ENCODE measurements at places on chromosomes 2 and 18.

- no peak for DNase-seq
Measured at GRCh38 chr2:168717790-168718502, 84.5 kb upstream of the NOSTRIN start.

GRCh38 chr2:165467921-165468320, 1.6 kb upstream of the CSRNP3 start:
- DNase-seq: no peak

- DNase-seq: no peak
Measured at GRCh38 chr18:8783335-8783993, 78.1 kb downstream of the MTCL1 start.

GRCh38 chr2:61688369-61689334, 150.5 kb upstream of the XPO1 start:
- no peak for DNase-seq

DNA sequence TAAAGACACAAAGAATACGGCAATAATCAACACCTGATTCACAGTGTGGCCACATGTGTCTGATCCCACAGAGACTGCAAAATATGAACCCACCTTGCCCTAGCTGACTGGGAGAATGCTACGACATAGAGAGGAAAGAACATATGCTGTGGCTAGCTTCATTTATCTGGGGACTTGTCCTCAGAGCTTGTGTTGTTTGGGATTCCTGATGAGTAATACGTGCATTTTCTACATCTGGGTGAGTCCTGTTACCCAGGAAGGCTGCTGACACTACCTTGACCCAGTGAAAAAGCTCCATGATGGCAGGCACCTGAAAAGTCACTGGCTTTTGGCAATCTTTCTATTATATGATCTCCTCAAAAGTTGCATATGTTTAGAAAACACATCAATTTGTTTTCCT, 427.7 kb upstream of the LYPD1 start:
- DNase-seq: no peak

GRCh38 chr2:169735623-169736022, 2.0 kb downstream of the KLHL23 start:
- no peak for DNase-seq

- no peak for DNase-seq
Measured at GRCh38 chr2:46865181-46865970, 50.2 kb downstream of the MCFD2 start.

DNA sequence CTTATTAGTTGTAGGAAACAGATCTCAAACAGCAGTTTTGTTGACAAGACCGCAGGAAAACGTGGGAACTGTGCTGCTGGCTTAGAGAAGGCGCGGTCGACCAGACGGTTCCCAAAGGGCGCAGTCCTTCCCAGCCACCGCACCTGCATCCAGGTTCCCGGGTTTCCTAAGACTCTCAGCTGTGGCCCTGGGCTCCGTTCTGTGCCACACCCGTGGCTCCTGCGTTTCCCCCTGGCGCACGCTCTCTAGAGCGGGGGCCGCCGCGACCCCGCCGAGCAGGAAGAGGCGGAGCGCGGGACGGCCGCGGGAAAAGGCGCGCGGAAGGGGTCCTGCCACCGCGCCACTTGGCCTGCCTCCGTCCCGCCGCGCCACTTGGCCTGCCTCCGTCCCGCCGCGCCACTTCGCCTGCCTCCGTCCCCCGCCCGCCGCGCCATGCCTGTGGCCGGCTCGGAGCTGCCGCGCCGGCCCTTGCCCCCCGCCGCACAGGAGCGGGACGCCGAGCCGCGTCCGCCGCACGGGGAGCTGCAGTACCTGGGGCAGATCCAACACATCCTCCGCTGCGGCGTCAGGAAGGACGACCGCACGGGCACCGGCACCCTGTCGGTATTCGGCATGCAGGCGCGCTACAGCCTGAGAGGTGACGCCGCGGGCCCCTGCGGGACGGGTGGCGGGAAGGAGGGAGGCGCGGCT, at the start of gene TYMS:
TSS of gene TYMS (plus strand) at position 343 of the 690 bp plus-strand sequence. CDS start at position 433, 90 bp downstream.
- DNase-seq: peak; percentile 47

DNA sequence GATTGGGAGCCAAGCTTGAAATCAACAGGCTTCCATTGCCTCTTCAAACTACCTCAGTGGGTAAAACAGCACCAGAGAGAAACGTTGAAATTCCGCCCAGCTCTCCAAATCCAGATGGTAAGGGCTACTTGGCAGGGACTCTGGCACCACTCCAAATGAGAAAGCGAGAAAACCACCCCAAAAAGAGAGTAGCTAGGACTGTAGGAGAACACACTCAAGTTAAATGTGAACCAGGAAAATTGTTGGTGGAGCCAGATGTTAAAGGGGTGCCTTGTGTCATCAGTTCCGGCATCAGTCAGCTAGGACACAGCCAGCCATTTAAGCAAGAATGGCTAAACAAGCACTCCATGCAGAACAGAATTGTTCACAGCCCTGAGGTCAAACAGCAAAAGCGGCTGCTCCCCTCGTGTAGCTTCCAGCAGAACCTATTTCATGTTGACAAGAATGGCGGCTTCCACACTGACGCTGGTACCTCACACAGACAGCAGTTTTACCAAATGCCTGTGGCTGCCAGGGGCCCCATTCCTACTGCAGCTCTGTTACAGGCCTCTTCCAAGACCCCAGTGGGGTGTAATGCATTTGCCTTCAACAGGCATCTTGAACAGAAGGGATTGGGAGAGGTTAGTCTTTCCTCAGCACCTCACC, 167.3 kb downstream of the ASXL3 start:
- DNase-seq: no peak

- no peak for DNase-seq
Measured at GRCh38 chr2:112001136-112001715, 53.8 kb upstream of the TMEM87B start.

GRCh38 chr2:74026687-74027241, 42.1 kb downstream of the TET3 start:
- no peak for DNase-seq

- DNase-seq: no peak
Measured at GRCh38 chr2:174846941-174847938, 83.0 kb upstream of the CHRNA1 start.

- DNase-seq: no peak
Measured at GRCh38 chr2:3491716-3492474, 27.4 kb downstream of the ADI1 start.

DNA sequence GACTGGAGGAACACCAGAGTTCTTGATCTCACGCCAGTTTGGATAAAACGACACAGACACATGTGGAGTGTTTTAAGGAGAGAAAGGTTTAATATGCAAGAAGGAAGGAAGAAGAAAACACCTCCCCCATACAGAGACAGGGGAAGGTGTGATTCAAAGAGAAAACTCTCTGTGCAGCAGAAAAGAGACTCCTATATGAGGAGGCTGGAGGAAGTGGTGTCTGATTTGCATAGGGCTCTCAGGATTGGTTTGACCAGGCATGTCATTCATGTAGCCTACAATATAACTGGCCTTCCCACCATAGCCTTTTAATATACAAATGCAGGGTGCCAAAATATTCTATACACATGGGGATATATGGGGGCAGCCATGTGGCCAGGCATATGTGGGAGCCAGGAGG, 1386.5 kb downstream of the RPIA start:
- no peak for DNase-seq

GRCh38 chr2:122251158-122251557, 495.7 kb downstream of the TSN start:
- no peak for DNase-seq

DNA sequence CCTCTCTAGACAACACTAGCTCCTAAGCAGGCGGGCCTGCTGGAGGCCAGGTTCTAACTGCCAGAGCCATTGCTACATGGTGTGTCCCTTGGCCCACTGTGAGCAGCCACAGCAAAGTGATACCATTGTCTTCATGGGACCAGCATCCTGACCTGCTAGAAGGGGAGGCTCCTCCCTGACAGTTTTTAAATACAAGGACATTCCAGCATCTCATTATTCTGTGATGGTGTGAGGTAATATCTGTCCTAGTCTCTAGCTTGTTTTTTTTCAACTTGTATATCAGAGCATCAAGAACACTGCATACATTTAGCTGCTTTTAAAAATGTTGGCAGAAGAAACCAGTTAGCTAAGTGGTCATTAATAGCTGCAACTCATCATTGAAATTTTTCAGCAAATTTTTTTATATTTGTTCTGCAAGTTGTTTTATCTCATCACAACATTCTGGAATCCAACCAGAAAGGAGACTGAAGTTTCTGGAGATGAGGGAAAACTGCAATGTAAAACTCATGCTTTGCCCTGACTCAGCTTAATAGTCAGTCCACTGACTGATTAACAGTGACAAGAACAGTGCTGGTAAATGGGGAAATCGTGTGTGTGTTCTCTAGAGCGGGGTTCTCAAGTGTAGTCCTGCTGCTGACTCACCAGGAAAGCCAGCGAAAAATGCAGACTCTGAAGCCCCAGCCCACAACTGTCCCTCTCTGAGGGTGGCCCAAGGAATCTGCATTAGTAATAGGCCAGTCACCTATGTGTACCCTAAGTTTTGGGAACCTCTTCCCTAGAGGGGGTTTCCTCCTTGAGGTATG, 17.8 kb downstream of the MAPRE3 start:
- no peak for DNase-seq

DNA sequence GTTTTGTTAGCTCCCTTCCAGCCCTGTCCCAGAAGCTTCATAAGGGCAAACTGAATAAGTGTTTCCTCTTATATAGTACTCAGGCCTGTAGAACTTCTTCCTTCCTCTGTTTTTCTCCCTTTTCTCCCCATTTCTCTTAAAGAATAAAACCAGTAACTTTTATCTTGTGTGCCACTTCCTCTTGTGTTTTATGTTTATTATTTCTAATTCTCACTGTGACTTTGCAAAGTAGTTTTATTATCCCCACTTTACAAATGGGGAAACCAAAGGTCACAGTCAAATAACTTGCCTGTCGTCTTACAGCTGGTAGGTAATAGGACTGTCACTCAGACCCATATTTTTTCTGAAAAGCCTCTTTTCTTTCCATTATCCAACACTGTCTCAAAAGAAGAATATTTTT, 42.4 kb downstream of the RBBP8 start:
- DNase-seq: no peak

DNA sequence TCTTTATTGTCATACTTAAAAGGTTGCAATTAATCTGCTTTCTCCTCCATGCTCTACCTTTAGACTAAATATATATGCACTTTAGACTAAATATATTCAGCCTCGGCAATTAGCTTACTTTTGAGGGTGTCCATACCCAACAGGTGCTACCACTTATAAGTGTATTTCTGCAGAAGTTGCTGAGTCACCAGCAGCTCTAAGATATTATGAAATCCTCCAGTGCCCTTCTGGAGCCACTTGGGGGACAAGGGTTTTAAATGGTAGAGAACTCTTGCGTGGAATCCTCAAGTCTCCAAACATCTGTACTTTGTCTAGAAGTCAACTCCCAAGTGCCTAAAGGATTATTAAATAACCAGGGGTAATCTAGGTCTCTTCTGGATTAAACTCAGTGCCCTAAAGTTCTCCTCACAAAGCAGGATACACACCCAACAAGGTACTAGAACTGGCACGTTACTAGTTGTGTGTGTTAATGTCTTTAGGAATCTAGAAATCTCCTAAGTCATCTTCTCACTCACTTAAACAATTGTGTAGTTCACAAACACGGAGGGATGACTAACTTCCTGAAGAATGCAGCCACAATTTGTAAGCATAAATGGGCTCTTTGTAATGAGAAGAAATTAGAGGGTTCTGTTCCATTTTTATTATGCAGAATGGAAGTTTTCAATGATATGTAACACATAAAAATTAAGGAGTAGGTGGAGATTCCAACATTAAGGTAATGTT, 159.7 kb downstream of the CD226 start:
- no peak for DNase-seq

DNA sequence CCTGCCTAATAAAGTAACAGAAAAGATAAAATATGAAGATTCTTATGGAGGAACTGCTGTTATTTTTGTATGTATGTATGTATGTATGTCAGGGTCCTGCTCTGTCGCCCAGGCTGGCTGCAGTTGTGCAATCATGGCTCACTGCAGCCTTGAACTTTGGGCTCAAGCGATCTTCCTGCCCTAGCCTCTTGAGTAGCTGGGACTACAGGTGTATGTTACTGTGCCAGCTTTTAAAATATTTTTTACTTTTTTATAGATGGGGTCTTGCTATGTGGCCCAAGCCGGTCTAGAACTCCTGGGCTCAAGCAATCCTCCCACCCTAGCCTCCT, 26.7 kb downstream of the ANKRD29 start:
- no peak for DNase-seq

- DNase-seq: no peak
Measured at GRCh38 chr2:219369447-219369861, 18.3 kb downstream of the DNPEP start.

DNA sequence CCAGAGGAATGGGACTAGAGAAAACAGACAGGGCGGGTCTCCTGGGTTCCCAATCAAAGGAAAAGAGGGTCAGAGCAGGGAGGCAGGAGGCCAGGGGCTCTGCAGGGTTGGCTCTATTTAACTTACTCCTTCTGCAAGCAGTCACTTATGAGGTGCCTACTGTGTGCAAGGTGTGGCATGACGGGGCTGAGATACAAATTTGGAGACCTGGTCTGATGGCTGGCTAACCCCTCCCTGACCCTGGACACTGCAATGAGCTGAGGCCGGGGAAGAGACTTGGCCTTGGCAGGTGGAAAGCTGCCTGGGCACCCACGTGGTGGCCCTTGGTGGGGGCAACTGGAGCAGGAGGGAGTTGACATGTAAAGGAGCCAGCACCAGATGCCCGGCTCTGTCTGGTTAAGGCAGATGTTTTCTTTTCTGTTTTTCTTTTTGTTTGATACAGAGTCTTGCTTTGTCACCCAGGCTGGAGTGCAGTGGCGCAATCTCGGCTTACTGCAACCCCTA, 148.5 kb upstream of the GATA6 start:
- no peak for DNase-seq

- DNase-seq: no peak
Measured at GRCh38 chr18:12703096-12703567, 290 bp downstream of the PSMG2 start.

DNA sequence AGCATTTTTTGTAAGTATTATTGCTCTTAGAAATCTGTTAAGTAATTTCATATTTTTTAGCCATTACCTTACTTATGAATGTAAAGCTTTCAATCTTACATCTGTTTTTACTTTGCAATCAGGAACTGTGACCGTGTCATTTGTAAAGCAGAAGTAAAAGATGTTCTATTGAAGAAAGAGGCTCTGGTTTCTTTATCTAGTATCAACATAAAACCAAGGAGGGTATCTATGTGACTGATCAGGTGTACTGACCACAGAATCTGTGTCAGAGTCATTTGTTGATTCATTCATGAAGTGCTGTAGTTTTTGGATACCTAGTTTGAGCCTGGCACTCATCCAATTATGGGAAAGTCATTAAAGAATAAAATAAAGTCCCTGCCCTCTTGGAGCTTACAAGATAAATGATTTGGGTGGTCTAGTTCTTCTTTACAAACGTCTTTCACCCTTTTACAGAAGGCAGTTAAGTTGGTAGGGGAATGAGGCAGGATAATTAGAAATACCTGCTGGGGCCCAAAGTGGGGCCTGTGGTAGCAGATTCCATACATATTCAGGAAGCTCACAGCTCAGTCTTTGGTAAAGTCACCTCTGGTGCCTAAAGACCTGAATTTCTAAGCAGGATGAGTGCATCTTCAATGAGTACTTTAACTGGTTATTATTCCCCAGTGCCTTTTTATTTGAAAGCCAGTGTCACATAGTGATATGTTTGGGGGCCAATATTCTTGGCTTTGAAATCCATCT, 260.6 kb upstream of the NT5C1B start:
- DNase-seq: no peak

- no peak for DNase-seq
Measured at GRCh38 chr2:114049280-114049679, 159.4 kb downstream of the ACTR3 start.
